ENCODE measurements at places on chromosomes 7 and 10. TPM values are rescaled to one million over a fixed set of nuclear protein-coding genes. Genes with fewer than 3 reads are reported as not detected.

GRCh38 chr7:17832820-17833355 lies 107.4 kb downstream of the SNX13 start:
- no peak overlapping the region for H3K27ac ChIP-seq
- no peak overlapping the region for H3K4me3 ChIP-seq
- H3K36me3 ChIP-seq: peaks cover 11% of the 10 kb centered on the region
- H3K27me3 ChIP-seq: no peaks in the 10 kb centered on the region
- DNase-seq: no peak

GRCh38 chr7:141074162-141074991 lies 513 bp downstream of the TMEM178B start:
- no peak for DNase-seq
- peaks cover 17% of the 10 kb centered on the region for H3K4me1 ChIP-seq
- no peaks in the 10 kb centered on the region for H3K36me3 ChIP-seq
- H3K27ac ChIP-seq: no peak overlapping the region
- H3K4me3 ChIP-seq: peak overlapping the region; percentile 54
- peaks cover 40% of the 10 kb centered on the region for H3K27me3 ChIP-seq

DNA sequence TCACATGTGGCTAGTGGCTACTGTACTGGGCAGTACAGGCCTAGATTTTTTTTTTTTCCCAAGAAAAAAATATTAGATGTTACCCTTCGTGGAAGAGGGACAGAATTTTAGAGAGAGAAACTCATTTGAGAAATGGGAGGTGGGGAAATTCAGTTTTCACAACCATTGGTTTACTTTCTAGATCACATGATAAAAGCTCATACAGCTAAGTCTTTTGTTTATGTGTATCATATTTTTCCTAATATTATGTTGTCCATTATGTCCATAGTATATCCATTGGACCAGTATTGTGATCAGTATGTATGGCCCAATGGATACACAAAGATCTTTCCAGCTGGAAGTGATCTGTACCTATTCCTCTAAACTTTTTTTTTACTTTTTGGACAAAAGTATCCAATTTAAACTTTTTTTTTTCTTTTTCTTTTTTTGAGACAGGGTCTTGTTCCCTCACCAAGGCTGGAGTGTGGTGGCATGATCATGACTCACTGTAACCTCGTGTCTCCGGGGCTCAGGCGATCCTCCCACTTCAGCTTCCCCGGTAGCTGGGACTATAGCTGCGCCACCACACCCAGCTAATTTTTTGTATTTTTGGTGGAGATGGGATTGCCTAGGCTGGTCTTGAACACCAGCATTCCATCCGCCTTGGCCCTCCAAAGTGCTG lies 4.1 kb downstream of the CALU start:
- peaks cover 54% of the 10 kb centered on the region for H3K4me1 ChIP-seq
- H3K27me3 ChIP-seq: no peaks in the 10 kb centered on the region
- H3K36me3 ChIP-seq: peaks cover 20% of the 10 kb centered on the region

GRCh38 chr7:7548407-7548806 lies 12.7 kb upstream of the COL28A1 start:
- H3K36me3 ChIP-seq: no peaks in the 10 kb centered on the region
- no peak overlapping the region for H3K27ac ChIP-seq
- H3K4me3 ChIP-seq: no peak overlapping the region
- H3K4me1 ChIP-seq: no peaks in the 10 kb centered on the region

DNA sequence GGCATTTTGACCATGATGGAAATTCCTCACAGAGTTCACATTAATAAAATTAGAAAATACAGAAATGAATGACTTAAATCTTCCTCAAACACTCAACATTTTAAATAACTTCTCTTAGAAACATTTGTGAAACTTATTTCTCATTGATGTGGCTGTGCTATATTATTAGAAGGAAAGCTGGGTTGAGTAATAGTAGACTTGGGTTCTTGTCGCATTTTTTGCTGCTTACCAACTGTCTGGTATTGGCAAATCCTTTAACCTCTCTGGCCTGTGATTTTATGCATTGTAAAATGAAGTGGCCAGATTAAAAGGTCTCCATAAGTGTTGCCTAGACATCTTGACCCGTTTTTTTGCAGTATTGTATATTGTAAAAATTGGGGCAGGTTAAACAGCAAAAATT lies 66.5 kb downstream of the VPS50 start:
- DNase-seq: no peak
- peaks cover 5% of the 10 kb centered on the region for H3K36me3 ChIP-seq
- no peaks in the 10 kb centered on the region for H3K4me1 ChIP-seq
- no peak overlapping the region for H3K27ac ChIP-seq
- H3K4me3 ChIP-seq: no peak overlapping the region
- H3K27me3 ChIP-seq: no peaks in the 10 kb centered on the region

GRCh38 chr7:135538376-135538775 lies 19.3 kb upstream of the NUP205 start:
- H3K4me1 ChIP-seq: no peaks in the 10 kb centered on the region
- DNase-seq: no peak
- H3K27me3 ChIP-seq: peaks cover 23% of the 10 kb centered on the region
- H3K27ac ChIP-seq: no peak overlapping the region
- H3K4me3 ChIP-seq: no peak overlapping the region

GRCh38 chr10:49116509-49117375 lies 1.4 kb upstream of the VSTM4 start:
- peaks cover 4% of the 10 kb centered on the region for H3K4me1 ChIP-seq
- no peak overlapping the region for H3K27ac ChIP-seq
- H3K27me3 ChIP-seq: peaks cover 68% of the 10 kb centered on the region
- H3K4me3 ChIP-seq: no peak overlapping the region

DNA sequence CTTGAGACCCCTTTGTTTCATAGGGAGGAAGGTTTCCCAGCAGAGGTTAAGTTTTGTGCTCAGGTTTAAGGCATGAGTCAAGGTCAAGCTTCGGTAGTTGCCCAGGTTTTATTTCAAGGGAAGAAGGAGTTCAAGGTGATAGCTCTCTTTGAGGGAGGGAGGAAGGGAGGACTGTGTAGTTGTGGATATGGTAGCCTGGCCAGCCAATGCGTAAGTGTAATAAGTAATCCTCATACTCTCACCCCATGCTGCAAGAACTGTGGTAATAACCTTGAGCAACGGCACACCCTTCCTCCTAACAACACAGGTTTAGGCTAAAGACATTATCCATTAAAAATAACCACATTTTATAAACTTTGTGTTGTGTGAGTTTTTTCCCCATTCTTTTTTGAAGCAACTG lies 478.9 kb downstream of the KCNMA1 start:
- H3K4me1 ChIP-seq: no peaks in the 10 kb centered on the region
- H3K27ac ChIP-seq: no peak overlapping the region
- peaks cover 13% of the 10 kb centered on the region for H3K27me3 ChIP-seq
- no peak for DNase-seq

DNA sequence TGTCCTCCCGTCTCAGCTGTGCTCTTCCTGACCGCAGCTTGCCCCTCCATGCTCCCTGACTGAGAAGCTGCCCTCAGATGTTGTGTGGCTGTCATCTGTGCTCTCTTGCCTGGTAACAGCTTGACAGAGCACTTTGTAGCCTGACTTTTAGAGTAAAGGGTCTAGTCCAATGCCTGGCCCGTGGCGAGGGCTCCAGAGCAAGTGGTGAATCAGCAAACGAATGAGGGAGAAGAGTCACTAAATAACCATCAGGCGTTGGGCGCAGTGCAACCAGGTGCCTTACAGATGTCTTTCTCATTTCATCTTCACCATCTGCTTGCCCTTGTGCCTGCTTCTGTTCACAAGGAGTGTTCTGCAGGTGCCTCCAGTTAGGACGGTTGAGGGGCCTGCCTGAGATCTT lies 45.6 kb downstream of the MKI67 start:
- H3K36me3 ChIP-seq: peaks cover 10% of the 10 kb centered on the region
- no peak for DNase-seq
- H3K27ac ChIP-seq: no peak overlapping the region
- no peaks in the 10 kb centered on the region for H3K4me1 ChIP-seq

- peaks cover 23% of the 10 kb centered on the region for H3K36me3 ChIP-seq
- H3K4me1 ChIP-seq: peaks cover 37% of the 10 kb centered on the region
- H3K27me3 ChIP-seq: no peaks in the 10 kb centered on the region
- H3K4me3 ChIP-seq: no peak overlapping the region
- no peak overlapping the region for H3K27ac ChIP-seq
Observed at GRCh38 chr7:123725586-123726171, 23.1 kb downstream of the WASL start.

DNA sequence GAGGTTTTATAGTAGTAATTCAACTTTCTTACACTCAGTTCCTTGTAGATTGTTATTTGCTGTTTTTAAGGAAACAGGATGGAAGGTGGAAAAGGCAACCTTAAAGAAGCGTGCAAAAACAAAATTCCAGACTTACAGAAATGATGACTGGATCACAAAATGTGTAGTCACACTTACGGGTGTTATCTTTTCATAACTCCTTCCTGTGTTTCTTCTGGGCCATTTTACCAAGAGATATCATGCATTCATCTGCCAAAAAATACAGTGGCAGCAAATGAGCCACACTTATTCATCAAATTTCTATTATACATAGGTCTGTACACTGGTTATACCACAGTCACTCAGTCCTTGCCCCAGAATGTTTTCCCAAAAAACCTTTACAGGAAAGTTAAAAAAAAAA lies 94.3 kb upstream of the IL6 start:
- no peak for DNase-seq
- peaks cover 78% of the 10 kb centered on the region for H3K27me3 ChIP-seq
- H3K4me3 ChIP-seq: no peak overlapping the region
- peaks cover 4% of the 10 kb centered on the region for H3K36me3 ChIP-seq
- no peaks in the 10 kb centered on the region for H3K4me1 ChIP-seq

DNA sequence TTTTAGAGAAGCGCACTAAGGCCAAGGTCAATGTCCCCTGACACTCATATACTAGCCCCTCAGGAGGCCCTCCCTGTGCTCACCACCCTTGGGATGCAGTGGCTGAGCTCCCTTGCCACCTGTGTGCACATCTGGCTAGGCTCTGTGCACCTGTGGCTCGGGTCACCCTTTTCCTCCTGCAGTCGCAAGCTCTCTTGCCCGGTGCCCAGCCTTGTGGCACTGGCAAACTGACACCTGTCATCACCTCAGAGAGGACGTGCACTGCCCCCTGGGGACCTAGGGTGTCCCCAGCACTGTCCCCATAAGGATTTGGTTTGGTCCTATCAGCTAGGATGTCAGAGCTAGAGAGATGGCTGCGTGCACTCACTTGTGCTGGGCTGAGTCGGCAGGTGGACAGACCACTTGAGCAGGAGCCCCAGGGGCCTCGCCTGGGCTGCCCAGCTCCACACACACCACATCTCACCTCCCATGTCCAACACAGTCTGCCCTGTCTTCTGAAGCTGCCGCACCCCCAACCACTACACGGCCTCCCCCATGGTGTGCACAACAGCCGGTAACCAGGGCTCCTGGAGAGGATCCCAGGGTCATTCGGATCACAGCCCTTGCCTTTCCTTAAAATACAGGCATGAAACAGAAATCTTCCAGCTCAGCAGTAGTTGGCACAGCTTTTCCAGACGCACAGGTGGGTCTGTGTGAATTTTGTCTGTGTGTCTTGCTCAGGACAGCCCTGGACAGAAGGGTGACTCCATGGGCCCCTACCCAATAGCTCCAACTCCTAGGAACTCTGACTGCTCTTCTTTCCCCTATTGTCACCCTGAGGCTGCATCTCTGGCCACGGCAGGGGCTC lies 111.0 kb downstream of the GRID1 start:
- DNase-seq: peak; percentile 31
- no peaks in the 10 kb centered on the region for H3K4me1 ChIP-seq
- no peaks in the 10 kb centered on the region for H3K36me3 ChIP-seq

DNA sequence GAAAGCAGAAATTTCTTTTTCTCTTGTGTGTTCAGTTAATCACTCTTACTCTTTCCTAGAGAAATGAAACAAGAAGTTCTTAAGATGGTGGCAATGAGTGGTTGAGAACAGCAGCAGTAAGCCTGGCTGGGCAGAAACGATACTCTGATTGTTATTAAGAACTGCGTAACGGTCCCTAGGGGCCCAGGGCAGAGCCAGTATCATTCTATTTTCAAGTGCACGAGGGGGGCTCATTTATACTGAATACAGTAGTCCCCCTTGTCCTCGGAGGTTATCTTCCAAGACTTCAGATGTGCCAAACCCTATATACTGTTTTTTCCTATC lies 64.9 kb downstream of the EEPD1 start:
- no peaks in the 10 kb centered on the region for H3K36me3 ChIP-seq
- no peak overlapping the region for H3K27ac ChIP-seq
- no peak for DNase-seq
- peaks cover 18% of the 10 kb centered on the region for H3K27me3 ChIP-seq
- no peak overlapping the region for H3K4me3 ChIP-seq

DNA sequence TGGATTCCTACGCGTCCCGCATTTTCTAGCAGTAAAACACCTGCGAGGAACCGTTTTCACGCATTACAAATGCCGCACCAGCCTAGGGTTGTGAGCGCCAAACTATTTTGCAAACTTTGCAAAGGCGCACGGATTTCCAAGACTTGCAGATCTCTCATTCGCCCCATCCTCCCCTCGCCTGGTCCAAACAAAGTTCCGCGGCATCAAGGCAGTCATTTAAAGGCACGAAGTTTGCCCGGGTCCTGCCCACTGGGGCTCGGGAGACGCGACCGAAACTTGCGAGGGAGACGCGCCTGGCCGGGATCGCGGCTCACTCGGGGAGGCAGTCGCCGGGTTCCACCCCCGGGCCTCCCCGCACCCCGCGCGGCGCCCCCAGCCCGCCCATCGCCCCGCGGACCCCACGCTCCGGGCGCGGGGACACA lies 613 bp downstream of the USP6NL start:
- peaks cover 2% of the 10 kb centered on the region for H3K36me3 ChIP-seq
- H3K4me3 ChIP-seq: peak overlapping the region; percentile 74
- DNase-seq: no peak

DNA sequence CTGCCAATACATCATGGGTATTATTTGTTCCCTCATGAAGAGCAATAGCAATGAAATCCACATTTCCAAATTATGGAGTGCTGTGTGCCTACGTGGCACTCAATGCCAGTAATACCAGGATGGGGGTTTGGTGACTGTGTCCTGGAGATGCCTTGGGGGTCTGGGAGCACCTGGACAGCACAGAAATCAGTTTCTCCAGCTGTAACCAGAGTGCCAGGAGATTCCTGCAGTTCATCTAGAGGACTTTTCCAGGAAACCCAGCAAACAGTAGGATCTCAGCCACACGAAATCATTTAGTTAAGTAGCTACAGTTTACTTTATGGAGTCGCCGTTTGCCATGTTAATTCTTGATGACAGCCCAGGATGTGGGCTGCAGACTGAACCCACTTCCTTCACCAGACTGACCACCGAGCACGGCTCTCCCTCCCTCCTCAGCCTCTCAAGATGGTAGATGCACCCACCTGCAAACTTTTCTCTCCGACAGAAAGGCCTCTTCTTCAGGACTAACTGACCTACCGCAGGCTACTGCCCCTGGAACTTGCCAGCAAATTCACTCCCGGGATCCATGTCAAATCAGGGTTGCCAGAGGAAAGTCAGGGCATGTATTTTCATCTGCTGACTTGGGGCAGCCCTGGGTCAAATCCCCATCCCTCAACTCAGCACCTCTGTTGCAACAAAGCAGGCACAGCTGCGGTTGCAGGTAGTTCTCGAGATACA lies 30.3 kb downstream of the MKI67 start:
- peak; percentile 89 for DNase-seq
- peak overlapping the region; percentile 47 for H3K4me3 ChIP-seq
- H3K27me3 ChIP-seq: no peaks in the 10 kb centered on the region
- peaks cover 49% of the 10 kb centered on the region for H3K36me3 ChIP-seq

- no peaks in the 10 kb centered on the region for H3K4me1 ChIP-seq
- H3K4me3 ChIP-seq: no peak overlapping the region
- H3K36me3 ChIP-seq: no peaks in the 10 kb centered on the region
- DNase-seq: no peak
- no peaks in the 10 kb centered on the region for H3K27me3 ChIP-seq
Observed at GRCh38 chr7:126398285-126398684, 854.5 kb downstream of the GRM8 start.

Gene MPP7
- total RNA-seq: 1.4 TPM

Gene HOXA6
- total RNA-seq: not detected

Gene PPP1R17
- not detected for total RNA-seq

Gene GPR146
- 2.1 TPM for total RNA-seq

Gene TSPAN33
- total RNA-seq: 6.1 TPM

Gene MSMB
- not detected for total RNA-seq

Gene THNSL1
- total RNA-seq: 3.5 TPM

Gene TMEM176A
- not detected for total RNA-seq

Gene HKDC1
- total RNA-seq: 0.61 TPM

Gene EIF4EBP2
- 37.8 TPM for total RNA-seq

Gene GRID1
- not detected for total RNA-seq

Measured in activated CD8-positive, alpha-beta memory T cell treated with anti-CD3 and anti-CD28 coated beads, Interleukin-2, amount 10 ng/mL, durations not matched to agents 7 days and 5 days (primary cell).